Muscle of back (tissue), 13 donors: ENCODE measurements at places on chromosomes 6 and 20. TPM values are rescaled to one million over a fixed set of nuclear protein-coding genes. Genes with fewer than 3 reads are reported as not detected.

The IFT52 gene
- 25.7 TPM for polyA plus RNA-seq

The KCNS1 gene
- polyA plus RNA-seq: 0.12 TPM

The CST2 gene
- polyA plus RNA-seq: 0.17 TPM

The MYL9 gene
- polyA plus RNA-seq: 529 TPM

The DLK2 gene
- 2.8 TPM for polyA plus RNA-seq

The TEAD3 gene
- 52.8 TPM for polyA plus RNA-seq

The FAM217A gene
- 0.70 TPM for polyA plus RNA-seq

The PABPC1L gene
- polyA plus RNA-seq: 7.4 TPM

The SNAI1 gene
- 8.0 TPM for polyA plus RNA-seq

The DDO gene
- polyA plus RNA-seq: not detected
